ENCODE measurements at places on chromosomes 7 and 10.

- H3K27ac ChIP-seq, result no peak overlapping the region
- DNase-seq, result no peak
- H3K4me1 ChIP-seq, result peaks cover 14% of the 10 kb centered on the region
- no peak overlapping the region for H3K4me3 ChIP-seq
- H3K27me3 ChIP-seq, result no peaks in the 10 kb centered on the region
Measured at GRCh38 chr10:132328106-132328505, 3.9 kb upstream of the LRRC27 start.

DNA sequence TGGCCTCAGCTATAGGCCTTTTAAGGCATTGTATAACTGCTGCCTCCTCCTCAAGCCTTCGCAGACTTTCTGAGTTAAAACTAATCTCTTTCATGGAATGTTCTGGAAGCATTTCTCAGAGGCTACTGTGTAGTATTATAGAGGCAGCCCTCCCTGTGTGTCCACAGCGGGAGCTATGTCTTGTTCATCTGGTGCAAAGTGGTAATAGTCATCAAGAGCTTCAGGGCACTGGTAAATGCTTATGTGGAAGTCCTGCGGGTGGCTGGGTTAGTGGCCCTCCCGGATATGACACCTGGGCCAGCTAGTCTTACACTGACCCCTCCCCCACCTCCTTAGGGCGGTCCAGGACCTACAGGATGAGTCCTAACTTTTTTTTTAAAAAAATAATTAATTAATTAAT lies 2.2 kb upstream of the ABHD11 start:
- no peak overlapping the region for H3K4me3 ChIP-seq
- H3K4me1 ChIP-seq, result peaks cover 17% of the 10 kb centered on the region
- no peak for DNase-seq
- H3K27me3 ChIP-seq, result no peaks in the 10 kb centered on the region
- H3K27ac ChIP-seq, result no peak overlapping the region
- H3K36me3 ChIP-seq, result peaks cover 5% of the 10 kb centered on the region

DNA sequence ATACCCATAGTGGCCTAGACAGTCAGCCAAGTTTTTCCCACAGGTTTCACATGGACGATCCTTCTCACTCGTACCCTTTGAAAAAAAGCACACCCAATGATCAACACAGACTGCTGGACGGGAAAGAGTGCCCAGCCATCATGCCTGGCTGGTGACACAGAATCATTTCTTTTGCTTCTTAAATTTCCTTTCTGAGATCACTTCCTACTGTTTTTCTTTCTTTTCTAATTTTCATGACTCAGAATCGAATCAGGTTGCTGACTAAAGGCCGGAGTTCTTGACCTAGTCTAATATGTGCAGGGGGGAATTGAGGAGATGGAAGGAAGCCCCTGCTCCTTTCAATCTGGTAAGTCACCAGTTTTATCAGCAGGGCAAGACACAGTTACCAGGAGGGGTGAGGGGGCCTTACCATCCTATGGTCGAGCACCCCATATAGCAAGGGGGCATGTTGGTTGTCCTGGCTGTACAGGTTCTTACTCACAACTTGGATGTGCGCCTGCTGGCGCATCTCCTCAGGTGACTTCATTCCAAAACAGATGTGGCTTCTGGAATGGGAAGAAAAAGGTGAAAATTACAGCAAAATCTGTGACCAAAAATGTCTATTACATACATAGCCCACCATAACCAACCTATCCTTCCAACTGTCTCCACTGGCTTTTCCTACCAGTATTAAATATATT lies 3.5 kb downstream of the POLR3A start:
- no peak overlapping the region for H3K4me3 ChIP-seq
- H3K27ac ChIP-seq, result peak overlapping the region; percentile 71
- peaks cover 29% of the 10 kb centered on the region for H3K36me3 ChIP-seq
- no peaks in the 10 kb centered on the region for H3K27me3 ChIP-seq

DNA sequence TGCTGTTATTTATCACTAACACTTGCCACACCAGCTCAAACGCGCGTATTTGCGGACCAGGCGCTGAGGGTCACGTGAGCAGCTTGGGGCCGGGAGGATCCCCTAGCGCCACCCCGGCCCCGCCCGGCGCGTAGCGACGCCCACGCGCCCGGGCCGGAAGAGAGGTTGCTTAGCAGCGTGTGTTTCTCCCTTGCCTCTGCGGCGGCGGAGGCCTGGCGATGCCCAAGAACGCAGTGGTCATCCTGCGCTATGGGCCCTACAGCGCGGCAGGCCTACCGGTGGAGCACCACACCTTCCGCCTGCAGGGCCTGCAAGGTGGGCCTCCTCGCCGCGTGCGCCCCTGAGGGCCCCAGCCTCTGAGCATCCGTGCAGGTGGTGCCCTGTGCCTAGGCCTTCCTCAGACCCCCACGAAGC lies at the start of gene C10orf53:
C10orf53 (plus strand) TSS at position 172 of the 414 bp plus-strand sequence; CDS start at position 219, 47 bp downstream.
- H3K36me3 ChIP-seq, result no peaks in the 10 kb centered on the region
- peak within 1 kb of the TSS; percentile 38 for H3K4me3 ChIP-seq
- peaks cover 3% of the 10 kb centered on the region for H3K4me1 ChIP-seq

DNA sequence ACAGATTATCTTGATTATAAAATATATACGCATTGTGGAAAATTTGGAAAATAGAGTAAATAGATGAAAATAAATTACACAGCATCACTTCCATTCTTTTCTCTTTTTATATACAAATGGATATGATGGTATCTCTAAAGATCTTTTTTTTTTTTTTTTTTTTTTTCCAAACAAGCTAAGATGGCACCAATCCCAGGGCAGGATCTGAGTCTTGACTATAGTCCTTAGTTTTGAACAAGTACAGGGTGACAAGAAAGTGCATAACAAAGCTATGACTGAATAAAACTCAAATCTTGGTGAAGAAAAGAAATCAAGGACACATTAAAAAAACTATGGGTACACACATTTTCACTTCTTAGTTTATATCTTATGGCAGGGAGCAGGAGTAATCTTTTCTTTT lies 42.6 kb upstream of the FAM133B start:
- no peaks in the 10 kb centered on the region for H3K27me3 ChIP-seq
- peaks cover 2% of the 10 kb centered on the region for H3K36me3 ChIP-seq
- DNase-seq, result no peak
- peak overlapping the region; percentile 90 for H3K27ac ChIP-seq
- peaks cover 41% of the 10 kb centered on the region for H3K4me1 ChIP-seq

- no peaks in the 10 kb centered on the region for H3K36me3 ChIP-seq
- no peaks in the 10 kb centered on the region for H3K27me3 ChIP-seq
- H3K27ac ChIP-seq, result no peak overlapping the region
- H3K4me3 ChIP-seq, result no peak overlapping the region
Measured at GRCh38 chr10:88057720-88058119, 194.3 kb downstream of the PTEN start.

DNA sequence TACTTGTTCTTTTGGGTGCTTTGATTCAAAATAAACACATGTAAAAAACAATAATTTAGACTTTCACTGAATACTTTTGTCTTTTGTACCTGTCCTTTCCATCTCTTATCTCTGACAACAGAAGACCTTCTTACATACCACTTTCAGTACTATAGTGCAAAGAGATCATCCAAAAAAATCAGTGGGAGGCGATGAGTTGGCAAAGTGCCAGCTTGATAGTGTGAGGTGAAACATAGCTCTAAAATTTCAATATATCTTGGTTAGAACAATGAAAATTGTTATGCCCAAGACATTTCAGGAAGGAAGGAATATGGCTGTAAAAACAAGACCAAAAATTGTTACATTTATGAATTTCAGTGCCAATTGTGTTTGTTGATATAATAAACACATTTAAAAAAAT lies 390.2 kb upstream of the COBL start:
- H3K27me3 ChIP-seq, result no peaks in the 10 kb centered on the region
- DNase-seq, result no peak
- H3K4me1 ChIP-seq, result no peaks in the 10 kb centered on the region
- no peak overlapping the region for H3K27ac ChIP-seq
- H3K4me3 ChIP-seq, result no peak overlapping the region

DNA sequence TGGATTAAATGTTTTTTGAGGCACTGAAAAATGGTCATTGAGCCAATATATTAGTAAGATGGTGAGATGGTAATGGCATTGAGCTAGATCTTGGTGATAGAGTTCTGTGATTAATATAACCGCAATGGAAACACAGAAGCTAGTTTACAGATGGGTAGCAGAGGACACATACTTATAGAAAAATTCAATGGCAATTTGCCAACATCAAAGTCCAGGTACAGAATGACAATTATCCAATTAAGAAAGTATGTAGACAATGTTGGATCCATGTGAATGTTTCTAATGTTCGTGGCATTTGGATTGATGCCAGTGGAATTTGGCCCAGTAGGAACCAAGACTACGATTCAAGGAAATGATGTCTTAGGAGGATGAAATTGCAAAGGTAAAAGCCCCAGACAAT lies 187.8 kb downstream of the GNAT3 start:
- no peaks in the 10 kb centered on the region for H3K27me3 ChIP-seq
- peak; percentile 68 for DNase-seq
- H3K27ac ChIP-seq, result no peak overlapping the region
- H3K4me3 ChIP-seq, result no peak overlapping the region

DNA sequence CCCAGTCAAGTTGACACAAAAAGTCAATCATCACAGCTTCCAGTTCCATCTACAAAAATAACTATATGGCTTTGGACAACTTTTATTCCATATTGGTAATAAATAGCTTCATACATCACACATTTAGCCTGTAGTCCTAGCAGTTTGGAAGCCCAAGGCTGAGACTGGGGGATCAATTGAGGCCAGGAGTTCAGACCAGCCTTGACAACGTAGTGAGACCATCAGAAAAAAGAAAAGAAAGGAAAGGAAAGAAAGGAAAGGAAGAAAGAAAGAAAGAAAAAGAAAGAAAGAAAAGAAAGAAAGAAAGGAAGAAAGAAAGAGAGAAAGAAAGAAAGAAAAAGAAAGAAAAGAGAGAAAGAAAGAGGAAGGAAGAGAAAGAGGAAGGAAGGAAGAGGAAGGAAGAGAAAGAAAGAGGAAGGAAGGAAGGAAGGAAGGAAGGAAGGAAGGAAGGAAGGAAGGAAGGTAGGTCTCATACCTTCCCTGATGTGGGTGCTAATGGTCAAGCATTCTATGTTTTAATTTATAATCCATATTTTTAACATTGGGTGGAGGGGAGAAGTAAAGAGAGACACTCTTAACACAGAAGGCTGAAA lies 37.8 kb downstream of the CAV1 start:
- peaks cover 3% of the 10 kb centered on the region for H3K4me1 ChIP-seq
- no peak overlapping the region for H3K4me3 ChIP-seq
- no peaks in the 10 kb centered on the region for H3K27me3 ChIP-seq
- peaks cover 15% of the 10 kb centered on the region for H3K36me3 ChIP-seq
- no peak overlapping the region for H3K27ac ChIP-seq

DNA sequence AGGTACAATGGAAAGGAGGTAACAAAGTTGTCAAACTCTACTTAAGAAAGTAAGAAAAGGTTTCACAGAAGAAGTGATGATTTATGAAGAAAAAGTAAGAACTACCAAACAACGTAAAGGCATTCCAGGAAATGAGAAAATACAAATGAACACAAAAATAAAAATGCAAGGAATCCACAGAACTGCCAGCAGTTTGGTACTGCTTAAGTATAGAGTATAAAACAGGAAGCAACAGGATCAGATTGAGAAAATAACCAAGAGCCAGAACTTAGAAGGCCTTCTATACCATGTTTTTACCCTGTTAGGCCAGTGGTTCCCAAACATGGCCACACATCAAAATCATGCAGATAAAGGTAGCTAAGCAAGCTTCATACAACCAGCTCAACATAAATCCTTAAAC lies 9.2 kb downstream of the NDUFA5 start:
- no peak for DNase-seq
- no peaks in the 10 kb centered on the region for H3K4me1 ChIP-seq
- no peaks in the 10 kb centered on the region for H3K27me3 ChIP-seq

- H3K36me3 ChIP-seq, result peaks cover 14% of the 10 kb centered on the region
- no peak for DNase-seq
- peak overlapping the region; percentile 92 for H3K27ac ChIP-seq
- H3K27me3 ChIP-seq, result no peaks in the 10 kb centered on the region
- peak overlapping the region; percentile 81 for H3K4me3 ChIP-seq
Measured at GRCh38 chr7:1160670-1161021, 650 bp upstream of the ZFAND2A start.

DNA sequence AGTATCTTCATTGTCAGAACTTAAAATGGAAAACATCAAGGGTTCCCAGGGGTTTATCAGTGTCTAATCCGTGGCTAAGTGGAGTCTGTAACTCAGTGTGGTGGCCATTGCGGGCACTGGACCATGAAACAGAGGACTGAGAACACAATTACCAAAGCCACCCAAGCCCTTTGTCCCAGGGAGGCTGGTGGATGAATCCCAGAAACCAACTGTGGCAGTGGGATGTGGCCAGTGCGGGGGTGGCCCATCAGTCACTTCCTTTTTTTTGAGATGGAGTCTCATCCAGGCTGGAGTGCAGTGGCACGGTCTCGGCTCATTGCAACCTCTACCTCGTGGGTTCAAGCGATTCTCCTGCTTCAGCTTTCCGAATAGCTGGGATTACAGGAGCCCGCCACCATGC lies 61.8 kb downstream of the TACC2 start:
- H3K4me3 ChIP-seq, result no peak overlapping the region

DNA sequence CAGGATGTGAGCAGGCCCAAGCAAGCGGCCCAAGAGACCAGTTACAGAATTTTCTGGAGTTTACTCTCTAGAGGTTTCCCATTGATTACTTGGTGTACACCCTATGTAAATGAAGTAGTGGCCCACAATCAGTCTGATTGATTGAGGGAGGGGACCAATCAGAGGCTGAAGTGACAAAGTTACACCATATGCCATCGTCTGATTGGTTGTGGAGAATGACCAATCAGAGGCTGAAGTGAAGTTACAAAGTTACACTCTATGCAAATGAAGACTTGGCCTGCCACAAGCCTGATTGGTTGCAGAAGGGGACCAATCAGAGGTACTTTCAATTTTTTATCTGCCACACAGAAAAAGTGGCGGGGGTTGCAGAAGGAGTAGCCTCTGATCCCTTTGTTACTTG lies 83.7 kb downstream of the KIF20B start:
- no peak overlapping the region for H3K27ac ChIP-seq
- H3K4me3 ChIP-seq, result no peak overlapping the region
- no peak for DNase-seq

DNA sequence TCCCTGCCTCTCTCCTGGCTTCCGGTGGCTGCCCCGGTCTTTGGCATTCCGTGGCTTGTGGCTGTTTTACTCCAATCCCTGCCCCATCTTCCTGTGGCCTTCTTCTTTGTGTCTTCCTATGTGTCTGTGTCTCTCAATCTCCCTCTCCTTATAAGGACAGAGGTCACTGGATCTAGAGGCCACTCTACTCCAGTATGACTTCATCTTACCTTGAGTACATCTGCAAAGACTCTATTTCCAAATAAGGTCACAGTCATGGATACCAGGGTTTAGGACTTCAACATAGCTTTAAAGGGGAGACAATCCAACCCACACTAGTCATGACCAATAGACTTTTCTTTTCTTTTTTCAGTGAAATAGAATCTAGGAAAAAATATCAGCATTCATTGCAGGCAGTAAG lies 153.3 kb upstream of the INSYN2A start:
- H3K27me3 ChIP-seq, result no peaks in the 10 kb centered on the region
- no peak overlapping the region for H3K27ac ChIP-seq
- no peaks in the 10 kb centered on the region for H3K36me3 ChIP-seq
- DNase-seq, result no peak
- H3K4me3 ChIP-seq, result no peak overlapping the region

GRCh38 chr7:106652909-106653308 lies 8.0 kb downstream of the CCDC71L start:
- H3K27me3 ChIP-seq, result peaks cover 2% of the 10 kb centered on the region
- H3K4me1 ChIP-seq, result no peaks in the 10 kb centered on the region
- no peaks in the 10 kb centered on the region for H3K36me3 ChIP-seq
- H3K27ac ChIP-seq, result no peak overlapping the region
